Kidney (tissue), 22 donors: ENCODE measurements at places on chromosomes 7 and 10.

DNA sequence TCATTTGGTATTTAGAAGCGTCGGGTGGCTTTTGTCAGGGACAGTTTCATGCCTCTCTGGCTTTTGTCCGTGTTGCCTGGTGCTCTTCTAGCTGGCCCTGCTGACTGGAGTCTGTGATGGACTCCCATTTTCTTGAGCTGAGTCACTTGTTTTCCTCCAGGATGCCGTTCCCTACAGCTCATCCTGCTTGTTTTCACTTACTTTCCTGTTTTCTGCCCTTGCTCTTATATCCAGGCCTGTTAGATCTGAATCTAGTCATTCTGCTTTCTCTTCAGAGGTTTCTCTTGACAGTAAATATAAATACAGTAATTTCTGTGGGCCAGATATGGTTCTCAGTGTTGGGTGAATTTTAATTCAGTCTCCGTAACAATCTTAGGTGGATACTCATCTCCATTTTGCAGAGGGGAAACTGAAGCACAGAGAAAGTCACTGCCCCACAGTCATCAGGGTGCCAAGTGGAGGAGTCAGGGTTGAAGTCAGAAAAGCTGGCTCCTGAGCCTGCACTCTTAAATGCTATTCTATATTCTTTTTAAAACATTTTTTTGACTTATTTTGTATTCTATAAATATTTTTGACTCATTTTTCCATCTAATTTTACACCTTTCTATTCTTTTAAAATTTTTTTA lies 85.4 kb downstream of the CCNY start:
- H3K36me3 ChIP-seq = no peaks in the 10 kb centered on the region
- H3K27ac ChIP-seq = no peak overlapping the region
- no peaks in the 10 kb centered on the region for H3K27me3 ChIP-seq
- no peak overlapping the region for H3K4me3 ChIP-seq
- H3K4me1 ChIP-seq = peaks cover 37% of the 10 kb centered on the region
- DNase-seq = peak; percentile 29

GRCh38 chr10:35042783-35043182 lies 47.4 kb downstream of the CUL2 start:
- no peak overlapping the region for H3K27ac ChIP-seq
- DNase-seq = no peak
- no peaks in the 10 kb centered on the region for H3K4me1 ChIP-seq

DNA sequence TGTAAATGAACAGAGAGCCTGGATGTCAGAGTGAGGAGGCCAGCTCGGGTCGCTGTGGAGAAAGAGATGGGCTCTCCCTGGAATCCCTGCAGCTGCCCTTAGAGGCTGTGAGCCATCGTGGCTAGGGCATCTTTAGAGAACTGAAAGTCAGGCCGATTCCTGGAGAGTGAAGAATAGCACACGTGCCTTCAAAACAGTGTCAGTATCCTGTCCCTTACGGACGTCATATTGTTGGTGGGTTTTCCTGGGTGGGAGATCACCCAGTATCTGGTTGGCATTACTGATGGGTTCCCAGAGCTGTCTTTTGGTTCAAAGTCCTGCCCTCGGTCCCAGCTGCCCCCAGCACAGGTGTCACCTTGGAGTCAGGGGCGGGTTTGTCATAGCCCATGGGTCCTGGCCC lies 25.3 kb downstream of the IKZF1 start:
- no peaks in the 10 kb centered on the region for H3K4me1 ChIP-seq
- H3K4me3 ChIP-seq = no peak overlapping the region
- DNase-seq = no peak
- no peaks in the 10 kb centered on the region for H3K27me3 ChIP-seq
- H3K27ac ChIP-seq = no peak overlapping the region

DNA sequence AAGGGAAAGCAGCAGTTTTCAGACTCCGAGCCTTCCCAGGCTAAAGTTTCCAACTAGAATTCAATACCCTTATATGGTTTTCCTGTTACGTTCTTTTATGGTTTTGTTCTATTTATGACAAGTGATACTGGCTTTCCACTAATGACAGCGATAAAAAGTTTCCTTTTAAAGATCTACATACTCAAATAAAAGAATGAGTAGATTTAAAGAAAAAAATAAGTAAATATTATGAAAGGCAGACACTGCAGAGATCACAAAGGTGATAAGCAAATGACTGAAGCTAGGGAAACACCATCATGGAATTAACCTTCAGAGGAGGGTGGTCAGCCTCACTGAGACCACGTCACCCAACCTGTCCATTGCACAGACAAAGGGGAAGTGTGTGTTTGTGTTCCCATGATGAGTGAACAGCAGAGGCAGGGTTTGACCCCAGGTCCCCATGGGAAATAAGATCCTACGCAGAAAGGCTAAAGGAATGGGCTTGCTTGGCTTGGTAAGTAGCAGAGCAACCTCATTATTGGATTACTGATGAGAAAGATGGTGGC lies 4.0 kb downstream of the VSIR start:
- H3K27me3 ChIP-seq = no peaks in the 10 kb centered on the region
- no peaks in the 10 kb centered on the region for H3K36me3 ChIP-seq
- H3K4me1 ChIP-seq = peaks cover 21% of the 10 kb centered on the region
- DNase-seq = no peak
- peak overlapping the region; percentile 74 for H3K27ac ChIP-seq
- H3K4me3 ChIP-seq = no peak overlapping the region

- no peaks in the 10 kb centered on the region for H3K4me1 ChIP-seq
- H3K27me3 ChIP-seq = no peaks in the 10 kb centered on the region
- DNase-seq = no peak
These were observed 362.4 kb downstream of the CNTNAP2 start for GRCh38 chr7:146479040-146479439.

DNA sequence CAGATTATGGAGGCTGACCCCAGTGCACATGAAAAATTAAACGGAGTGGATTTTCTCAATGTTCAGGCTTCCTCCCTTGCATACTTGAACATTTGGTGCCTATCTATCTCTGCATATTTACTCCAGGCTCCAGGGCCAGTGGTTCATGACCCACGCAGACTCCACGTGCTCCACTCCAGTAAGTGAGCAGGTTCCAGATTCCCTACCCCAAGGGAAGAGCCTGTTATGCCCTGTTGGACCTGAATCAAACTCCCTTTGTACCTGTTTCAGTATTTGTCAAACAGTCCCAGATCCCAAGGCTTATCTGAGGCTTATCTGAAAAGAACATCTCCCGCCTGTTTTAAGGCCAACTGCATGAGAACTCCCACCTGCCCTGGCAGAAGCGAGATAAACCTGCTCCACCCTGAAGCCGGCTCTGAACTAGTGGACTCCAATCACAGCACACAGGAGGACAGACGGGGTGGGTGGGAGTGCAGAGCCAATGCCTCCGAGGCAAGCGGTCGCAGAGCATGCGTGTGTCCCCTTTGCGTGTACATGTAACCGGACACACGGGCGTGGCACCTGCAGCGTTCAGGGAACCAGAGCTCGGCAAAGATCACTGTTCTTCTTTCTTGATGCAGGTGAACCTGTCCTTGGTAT lies 2.3 kb upstream of the FUOM start:
- H3K4me1 ChIP-seq = peaks cover 11% of the 10 kb centered on the region
- H3K4me3 ChIP-seq = no peak overlapping the region
- no peaks in the 10 kb centered on the region for H3K27me3 ChIP-seq
- H3K27ac ChIP-seq = no peak overlapping the region

DNA sequence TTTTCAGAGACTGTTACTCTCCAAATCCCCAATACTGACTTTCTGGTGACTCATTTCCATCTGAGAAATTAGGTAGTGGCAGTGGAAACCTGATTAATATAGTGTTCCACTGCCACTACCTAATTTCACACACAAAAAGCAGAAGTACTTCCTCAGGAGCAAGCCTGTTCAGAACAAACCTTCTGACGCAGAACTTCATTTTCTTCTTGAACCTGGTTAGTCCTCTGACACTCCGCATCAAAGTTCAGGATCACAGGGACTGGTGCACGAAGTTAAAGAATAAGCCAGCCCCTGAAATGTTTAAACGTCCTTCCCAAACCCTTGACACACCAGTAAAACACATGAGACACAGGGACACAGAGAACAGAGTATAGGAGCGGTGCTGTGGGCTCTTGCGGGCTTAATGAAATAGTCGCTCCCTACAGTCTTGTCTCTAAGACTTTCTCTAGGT lies 4.4 kb downstream of the WDR91 start:
- H3K4me3 ChIP-seq = peak overlapping the region; percentile 96
- peaks cover 3% of the 10 kb centered on the region for H3K36me3 ChIP-seq
- peaks cover 46% of the 10 kb centered on the region for H3K4me1 ChIP-seq
- H3K27ac ChIP-seq = peak overlapping the region; percentile 82
- DNase-seq = no peak
- H3K27me3 ChIP-seq = no peaks in the 10 kb centered on the region
